Stimulated activated CD4-positive, alpha-beta T cell treated with anti-CD3 and anti-CD28 coated beads, Interleukin-15, amount 100 ng/mL, for 1 hour (primary cell): ENCODE measurements at places on chromosomes 1 and 21.

GRCh38 chr1:152162792-152163463 is 3.9 kb upstream of the RPTN start:
- DNase-seq, result no peak

GRCh38 chr1:39933956-39934941 is 20.7 kb upstream of the MFSD2A start:
- DNase-seq, result no peak

DNA sequence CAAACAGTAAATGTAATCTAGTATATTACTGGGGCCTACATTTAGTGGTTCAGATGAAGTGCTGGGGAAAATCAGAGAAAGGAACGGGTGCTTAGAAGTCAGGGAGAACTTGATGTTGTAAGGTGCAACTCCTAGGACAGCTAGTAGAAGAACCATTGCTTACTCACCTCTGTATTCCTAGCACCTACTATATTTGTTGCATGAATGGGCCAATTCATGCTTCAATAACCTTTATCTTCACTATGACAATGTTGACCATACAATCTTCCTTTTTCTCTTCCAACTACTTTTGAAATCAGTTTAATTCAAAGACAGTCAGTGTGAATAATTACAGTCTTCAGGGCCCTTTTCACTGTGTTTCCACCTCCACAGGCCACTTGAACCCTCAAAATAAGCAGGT is 125.0 kb upstream of the DMRTA2 start:
- DNase-seq, result no peak

- DNase-seq, result no peak
Measured at GRCh38 chr1:227883641-227884301, 64.0 kb downstream of the WNT9A start.

GRCh38 chr1:223712850-223713474 is 623 bp downstream of the CAPN2 start:
- no peak for DNase-seq

DNA sequence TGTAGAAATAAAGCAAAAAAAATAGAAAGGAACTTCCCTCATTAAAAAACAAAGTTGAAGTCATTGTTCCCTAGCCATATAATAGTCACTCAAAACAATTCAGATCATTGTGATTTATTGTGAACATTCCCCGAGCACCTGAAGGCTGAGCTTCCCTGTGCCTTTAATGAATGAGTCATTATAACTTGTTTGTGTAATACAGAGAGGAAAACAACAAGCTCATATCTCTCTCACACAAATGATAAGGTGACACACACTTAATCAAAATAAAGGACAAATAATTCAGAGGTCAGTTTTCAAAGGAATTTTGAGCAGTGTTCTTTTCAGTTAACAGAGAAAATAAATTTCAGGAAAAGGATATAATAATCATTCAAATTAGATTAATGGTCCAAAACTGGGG is 326.2 kb downstream of the DUSP10 start:
- DNase-seq, result no peak

- DNase-seq, result no peak
Measured at GRCh38 chr1:206715552-206716158, 30.9 kb downstream of the MAPKAPK2 start.

- no peak for DNase-seq
Measured at GRCh38 chr1:911875-912739, 11.6 kb upstream of the SAMD11 start.

- DNase-seq, result peak; percentile 42
Measured at GRCh38 chr1:154955039-154955717, 721 bp downstream of the PBXIP1 start.

DNA sequence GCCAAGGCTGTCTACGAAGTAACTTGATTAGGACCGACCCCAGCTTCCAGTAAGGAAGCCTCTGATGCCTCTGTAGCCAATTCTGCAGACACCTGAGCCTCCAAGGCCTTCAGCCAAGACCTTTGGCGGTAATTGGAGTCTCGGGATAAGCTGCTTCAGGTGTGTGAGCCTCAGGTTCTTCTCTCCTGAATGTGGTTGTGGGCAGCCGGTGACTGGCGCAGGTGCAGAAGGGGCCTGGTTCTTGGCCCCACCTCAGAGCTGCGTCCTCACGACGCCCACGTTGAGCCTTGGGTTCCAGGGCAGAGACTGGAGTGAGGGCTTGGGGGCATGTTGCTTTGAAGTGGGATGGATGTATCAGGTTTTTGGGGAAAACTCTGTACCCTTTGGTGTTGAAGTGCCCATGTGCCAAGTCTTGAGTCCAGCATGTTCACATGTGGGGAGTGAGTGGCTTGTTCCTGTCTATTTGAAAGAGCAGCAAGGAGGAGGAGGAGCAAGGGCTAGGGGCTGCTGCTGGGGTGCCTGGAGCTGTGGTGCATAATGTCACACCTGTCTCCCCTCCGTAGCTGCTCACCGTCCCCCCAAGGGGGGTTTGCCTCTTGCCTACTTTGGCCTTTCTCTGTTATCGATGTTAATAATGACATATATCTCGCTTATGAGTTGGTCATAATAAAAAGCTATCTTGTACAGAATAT is 1.4 kb downstream of the PSEN2 start:
- DNase-seq, result no peak

- DNase-seq, result no peak
Measured at GRCh38 chr1:218475275-218475674, 130.1 kb downstream of the TGFB2 start.

DNA sequence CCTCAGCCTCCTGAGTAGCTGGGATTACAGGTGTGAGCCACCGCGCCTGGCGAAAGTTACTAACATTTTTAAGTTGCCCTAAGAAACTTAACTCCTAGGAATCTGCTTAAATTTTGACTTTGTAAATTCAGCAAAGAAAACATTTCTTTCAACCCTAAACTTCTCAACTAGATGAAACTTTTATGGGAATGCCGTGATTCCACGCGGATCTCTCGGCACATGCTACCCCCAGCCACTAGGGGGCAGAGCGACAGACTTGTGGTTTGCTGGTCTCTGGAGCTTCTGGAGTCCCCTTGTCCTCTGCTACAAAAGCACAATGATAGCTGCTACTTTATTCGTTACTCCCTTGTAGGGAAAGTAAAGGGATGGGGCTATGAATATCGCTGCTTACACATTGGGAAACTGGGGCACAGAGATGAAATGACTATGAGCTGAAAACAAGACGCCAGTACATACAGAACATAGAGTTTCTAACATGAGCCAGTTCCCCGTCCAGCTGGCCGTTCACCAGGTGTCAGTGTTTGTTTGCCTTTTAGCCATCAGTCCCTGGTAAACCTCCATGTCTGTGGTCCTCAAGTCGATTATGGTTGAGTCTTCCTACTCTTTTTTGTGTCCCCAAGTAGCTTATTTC is 114.7 kb downstream of the PBX1 start:
- no peak for DNase-seq

DNA sequence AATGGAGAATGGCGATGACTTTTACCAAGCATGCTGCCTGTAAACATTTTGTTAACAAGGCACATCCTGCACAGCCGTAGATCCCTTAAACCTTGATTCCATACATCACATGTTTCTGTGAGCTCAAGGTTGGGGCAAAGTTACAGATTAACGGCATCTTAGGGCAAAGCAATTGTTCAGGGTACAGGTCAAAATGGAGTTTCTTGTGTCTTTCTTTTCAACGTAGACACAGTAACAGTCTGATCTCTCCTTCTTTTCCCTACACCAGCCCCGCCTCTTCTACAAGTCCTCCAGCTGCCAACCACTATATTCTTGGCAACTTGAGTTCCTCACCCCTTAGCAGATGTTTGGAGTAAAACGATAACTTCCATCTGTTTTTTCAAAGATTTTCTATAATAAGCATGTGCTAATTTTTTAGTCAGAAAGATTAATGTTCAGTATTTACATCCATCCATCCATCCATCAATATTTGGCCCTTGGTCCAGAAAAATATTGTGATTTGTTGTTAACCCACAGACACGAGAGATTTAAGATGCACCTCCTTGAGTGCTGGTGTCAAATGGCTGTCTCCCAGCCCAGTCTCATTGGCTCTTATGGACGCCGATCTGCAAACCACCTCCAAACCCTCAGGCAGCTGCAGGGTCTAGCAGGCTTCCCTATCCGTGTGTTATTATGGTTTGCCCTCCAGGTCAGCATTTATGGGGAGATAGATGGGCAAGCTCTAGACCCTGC is 3.8 kb downstream of the DNALI1 start:
- no peak for DNase-seq

GRCh38 chr1:76426606-76427005 is 352.1 kb downstream of the ST6GALNAC3 start:
- no peak for DNase-seq

- DNase-seq, result no peak
Measured at GRCh38 chr1:183652107-183652506, 1.0 kb downstream of the APOBEC4 start.

DNA sequence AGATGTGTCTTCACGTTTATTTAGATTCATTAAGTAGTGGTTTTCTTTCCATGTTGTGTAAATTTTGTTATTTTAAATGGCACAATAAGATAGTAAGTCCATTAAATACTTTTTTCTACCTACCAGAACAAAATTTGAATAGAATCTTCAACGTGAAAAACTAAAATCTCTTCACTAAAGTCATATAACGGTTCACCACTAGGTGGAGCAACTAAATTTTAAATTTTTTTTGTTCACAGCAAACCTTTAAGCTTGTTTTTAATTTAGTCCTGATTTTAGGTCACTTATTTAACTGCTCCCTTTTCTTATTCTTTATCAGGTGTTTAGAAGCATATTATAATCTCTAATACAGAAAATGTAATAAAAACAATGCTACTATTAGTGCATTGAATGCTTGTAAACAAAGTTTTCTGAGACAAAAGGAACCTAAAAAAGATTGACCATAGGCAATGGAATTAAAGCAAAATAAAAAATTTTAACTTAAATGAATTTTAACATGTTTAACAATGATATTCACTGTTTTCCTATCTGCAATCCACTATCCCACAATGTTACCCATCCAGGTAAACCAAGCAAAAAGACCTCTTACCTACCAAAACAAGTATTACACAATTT is 28.3 kb upstream of the PKN2 start:
- DNase-seq, result no peak

- no peak for DNase-seq
Measured at GRCh38 chr1:12398479-12398878, 168.6 kb downstream of the VPS13D start.

DNA sequence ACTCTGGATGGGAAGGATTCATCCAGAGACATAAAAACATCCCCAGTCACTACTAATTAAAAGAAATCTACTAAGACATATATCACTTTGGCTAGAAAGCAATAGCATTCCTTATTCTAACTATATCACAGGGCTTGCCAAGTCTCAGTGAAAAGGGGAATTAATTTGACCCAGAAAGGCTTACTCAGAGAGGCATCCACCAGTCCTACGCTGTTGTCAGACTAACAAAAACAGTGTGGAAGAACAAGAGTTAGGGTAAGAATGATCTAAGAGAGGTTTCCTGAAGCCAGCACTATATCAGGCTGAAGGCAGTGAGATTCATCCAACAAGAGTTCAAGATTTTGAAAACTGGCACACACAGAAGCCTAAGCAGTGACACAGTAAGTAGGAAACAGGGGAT is 126.1 kb downstream of the GDAP2 start:
- DNase-seq, result no peak

DNA sequence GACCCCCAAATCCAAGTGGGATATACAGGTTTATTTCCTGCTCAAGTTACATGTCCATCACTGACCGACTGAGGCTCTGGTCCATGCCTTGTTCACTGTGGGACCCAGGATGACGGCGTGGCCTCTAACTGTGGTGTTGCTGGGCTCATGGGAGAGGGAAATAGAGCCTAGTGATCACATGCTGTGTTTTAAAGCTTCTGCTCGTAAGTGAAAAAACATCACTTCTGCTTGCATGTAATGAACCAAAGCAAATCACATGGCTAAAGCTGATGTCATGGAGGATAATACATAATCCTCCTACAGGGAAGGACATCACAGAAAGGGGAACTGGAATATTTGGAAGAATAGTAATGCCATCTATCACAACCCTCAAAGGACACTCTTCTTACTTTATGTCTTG is 107.6 kb downstream of the FASLG start:
- DNase-seq, result no peak
